Activated naive CD4-positive, alpha-beta T cell treated with Interleukin-2 at 50 U/mL for 16 hours (primary cell): ENCODE measurements at places on chromosomes 13 and 19.

DNA sequence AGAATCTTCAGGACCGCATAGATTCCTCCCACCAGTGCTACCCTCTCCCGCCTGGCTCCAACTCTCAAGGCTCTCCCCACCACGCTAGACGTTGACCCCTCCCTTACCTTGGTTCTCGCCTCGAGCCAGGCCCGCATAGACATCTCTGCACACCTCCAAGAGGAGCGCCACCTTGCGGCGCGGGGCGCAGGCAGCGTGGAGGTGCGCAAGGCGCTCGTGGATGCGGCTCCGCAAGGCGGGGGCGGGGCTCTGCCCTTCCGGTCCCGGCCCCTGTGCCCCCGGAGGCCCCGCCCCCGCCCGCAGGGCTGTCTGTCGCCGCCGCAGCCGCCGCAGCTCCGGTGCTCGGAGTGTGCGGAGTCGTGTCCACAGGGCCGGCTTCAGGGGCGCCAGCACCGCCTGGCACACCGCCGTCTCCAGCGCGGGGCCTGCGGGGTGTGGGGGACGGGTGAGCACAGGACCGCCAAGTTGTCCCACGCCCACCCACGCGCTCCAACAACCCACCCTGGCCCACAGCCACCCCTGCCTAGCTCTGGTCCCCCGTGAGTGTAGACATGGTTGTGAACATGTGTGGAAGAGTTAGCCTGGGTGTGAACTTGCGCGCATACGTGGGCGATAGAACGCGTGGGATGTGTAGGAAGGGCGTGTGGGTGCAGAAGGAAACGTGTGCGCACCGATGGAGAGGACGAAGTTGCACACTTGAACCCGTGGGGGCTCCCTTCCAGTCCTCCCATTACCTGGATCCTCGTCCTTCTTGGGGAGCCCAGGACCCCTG, 8.1 kb downstream of the RINL start:
- peak; percentile 93 for DNase-seq

GRCh38 chr13:93903909-93904308, 575.6 kb downstream of the DCT start:
- no peak for DNase-seq

DNA sequence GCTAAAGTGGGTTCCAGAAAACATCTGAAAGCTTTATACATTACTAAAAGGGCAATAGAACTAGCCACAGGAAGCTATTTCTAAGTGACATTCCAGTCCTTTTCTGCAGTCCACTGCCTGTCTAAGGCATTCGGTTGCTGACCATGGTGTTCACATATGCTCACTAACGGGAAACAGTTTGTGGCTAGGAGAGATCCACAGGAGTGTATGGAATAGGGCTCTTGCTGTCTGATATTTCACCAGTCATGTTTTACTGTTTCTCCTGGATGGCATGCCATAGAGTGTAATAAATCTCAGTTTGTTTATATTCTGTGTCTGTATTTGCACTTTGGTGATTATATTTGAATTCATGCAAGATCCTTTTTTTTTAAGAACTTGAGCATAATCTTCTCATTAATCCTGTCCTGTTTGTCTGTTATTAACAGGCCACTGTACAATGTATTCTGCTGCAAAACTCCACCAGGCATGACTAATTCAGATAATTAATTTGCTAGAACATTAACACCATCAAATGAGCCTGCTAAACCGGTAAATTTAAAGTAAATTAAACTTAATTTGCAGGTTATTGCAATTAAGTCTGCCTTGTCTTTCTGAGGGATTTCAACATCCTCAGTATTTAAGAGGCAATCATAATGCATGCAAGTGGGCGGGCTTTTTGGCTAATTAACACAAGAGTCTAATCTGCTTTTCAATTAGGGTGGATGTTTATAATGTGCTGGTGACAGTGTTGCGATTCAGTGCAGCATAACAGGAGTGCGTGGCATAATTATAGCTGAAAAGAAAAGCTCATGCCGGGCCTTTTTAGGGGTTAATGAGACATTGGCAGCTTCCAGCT, 201.3 kb downstream of the POU4F1 start:
- DNase-seq: no peak

DNA sequence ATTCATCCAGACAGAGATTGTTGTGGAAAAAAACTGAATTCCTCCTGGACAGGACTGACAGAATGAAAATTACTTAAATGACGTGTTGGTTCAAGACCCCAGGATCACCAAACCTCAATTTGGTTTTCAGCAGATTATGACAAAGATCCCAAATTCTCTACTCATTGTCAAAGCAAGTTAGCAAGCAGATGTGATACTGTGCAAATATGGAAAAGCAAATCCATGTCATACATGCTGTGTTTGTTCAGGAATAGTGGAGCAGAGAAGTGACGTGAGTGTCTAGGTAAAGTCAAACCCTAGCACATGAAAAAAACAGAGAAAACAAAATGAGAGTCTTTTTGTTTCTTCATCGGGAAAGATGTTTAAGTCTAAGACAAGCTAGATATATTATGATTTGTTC, 169.2 kb upstream of the NBEA start:
- no peak for DNase-seq

GRCh38 chr19:57830071-57830602, at the start of gene ZNF587B:
Gene ZNF587B, plus strand, starts transcription at chr19:57830299. Its CDS starts 230 bp downstream, at chr19:57830529.
- peak; percentile 37 for DNase-seq

- no peak for DNase-seq
Measured at GRCh38 chr13:110801044-110801443, 87.5 kb downstream of the ING1 start.

GRCh38 chr13:19664481-19665230, 31.2 kb downstream of the MPHOSPH8 start:
- no peak for DNase-seq

DNA sequence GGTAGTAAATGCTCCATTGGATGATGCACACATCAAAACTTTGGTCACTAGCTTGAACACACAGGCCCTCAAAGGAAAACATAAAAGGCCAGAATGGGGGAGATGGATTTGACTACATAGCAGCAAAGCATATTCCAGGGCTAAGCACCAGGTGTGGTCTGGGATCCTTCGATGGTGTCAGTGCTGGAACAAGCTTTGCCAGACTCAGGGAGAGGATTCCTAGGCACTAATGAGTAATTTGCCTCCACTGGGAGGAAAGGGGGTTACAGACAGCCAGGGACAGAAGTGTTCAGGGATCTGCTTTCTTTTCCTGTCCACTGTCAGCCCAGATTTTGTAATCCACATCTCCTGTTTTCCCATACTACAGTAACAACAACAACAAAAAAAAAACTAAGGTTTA, 157.2 kb upstream of the OBI1 start:
- DNase-seq: no peak

GRCh38 chr13:45933203-45933908, 81.8 kb upstream of the SIAH3 start:
- no peak for DNase-seq

DNA sequence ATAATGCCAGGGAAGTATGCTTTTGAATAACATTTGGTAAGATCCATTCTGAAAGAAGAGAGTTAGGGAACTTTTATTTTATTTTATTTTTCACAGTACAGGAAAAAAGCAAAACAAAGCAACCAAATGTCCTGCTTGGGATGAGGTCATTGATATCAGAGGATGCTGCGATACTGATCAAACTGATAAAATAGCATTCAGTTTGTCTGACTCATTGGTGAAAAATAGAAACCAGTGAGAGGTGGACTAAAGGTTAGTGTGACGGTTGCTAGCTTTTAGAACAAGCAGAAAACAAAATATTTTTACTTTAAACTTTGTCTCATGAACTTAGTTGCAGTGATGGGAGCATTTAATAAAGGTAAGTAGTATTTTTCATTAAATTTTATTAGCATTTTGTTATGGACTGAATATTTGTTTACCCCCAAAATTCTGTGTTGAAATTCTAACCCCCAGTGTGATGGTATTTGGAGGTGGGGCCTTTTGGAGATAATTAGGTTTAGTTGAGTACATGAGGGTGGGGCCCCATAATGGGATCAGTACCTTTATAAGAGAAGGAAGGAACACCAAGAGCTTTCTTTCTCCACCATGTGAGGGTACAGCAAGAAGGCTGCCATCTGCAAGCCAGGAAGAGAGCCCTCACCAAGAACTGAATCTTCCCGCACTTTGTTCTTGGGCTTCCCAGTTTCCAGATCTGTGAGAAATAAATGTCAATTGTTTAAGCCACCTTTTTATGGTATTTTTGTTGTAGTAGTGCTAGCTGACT, 37.3 kb downstream of the ITGBL1 start:
- no peak for DNase-seq

GRCh38 chr13:29260684-29261083, 334.8 kb downstream of the SLC7A1 start:
- DNase-seq: no peak

DNA sequence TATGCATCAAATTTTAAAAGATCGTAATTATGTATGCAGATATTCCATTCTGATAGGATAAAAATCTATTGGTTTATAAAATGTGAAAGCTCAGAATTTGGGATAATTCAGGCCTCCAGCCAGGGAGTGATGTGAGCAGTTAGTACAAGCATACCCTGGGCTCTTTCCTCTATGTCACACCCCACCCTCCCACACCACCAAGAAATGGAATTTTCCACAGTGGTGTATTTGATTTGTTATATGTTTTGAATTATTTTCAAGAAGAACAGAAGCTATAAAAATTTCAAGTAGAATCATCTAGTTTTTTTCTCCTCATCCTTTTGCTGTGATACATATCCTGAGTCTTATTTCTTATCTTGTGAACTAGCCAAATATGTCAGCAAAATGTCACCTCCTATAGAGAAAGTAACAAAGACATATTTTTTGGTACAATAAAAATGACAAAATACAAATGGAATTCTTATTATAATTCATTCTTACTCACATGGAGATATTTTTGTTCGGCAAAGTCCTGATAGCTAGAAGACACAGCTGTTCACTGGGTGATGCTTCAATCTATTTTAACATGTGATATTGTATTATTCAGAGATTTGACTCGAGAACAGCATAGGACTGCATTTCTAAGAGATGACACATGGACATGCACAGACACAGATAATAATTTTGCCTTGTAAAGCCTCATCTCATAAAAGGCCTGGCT, 61.2 kb upstream of the FRY start:
- no peak for DNase-seq

GRCh38 chr13:112709825-112710783, 20.3 kb downstream of the ATP11A start:
- no peak for DNase-seq
